HFFc6 (cell line): ENCODE measurements at places on chromosomes 6 and 20.

DNA sequence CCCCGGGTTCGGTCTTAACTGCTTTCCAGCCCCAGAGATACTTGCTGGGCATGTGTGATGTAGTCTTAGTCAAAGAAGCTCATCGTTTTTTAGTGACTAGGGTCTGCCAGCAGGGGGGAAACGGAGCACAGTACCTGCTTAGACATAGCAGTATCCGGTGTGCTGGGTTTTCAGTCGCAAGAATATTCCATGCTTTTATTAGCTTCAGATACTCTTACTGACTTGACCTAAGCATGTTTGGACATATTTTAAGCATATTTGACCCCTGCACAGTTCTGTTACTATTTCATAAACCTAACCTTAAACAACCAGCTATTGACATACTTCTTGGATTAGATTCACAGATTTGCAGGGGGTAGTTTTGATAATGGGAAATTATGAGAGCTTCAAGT lies 3.0 kb downstream of the E2F3 start:
- peak; percentile 74 for DNase-seq

DNA sequence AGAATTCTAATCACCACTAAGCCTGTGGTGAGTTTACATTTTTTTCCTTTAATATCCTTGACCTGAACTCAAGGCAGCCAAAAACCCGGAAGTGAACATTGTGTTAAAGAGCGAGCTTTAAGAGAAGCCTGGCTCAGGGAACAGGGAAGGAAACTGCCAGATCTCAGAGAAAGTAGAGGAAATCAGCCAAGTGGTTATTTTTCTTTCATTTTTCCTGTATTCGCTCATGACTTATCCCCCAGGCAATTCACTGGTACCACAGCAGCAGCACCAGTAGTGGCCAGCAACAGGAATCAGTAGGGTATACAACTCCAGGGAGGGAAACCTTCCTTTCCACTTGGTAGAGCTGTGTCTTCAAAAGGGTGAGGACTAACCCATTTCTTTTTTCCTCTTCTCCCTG lies 89.6 kb upstream of the HMGCLL1 start:
- DNase-seq: no peak

DNA sequence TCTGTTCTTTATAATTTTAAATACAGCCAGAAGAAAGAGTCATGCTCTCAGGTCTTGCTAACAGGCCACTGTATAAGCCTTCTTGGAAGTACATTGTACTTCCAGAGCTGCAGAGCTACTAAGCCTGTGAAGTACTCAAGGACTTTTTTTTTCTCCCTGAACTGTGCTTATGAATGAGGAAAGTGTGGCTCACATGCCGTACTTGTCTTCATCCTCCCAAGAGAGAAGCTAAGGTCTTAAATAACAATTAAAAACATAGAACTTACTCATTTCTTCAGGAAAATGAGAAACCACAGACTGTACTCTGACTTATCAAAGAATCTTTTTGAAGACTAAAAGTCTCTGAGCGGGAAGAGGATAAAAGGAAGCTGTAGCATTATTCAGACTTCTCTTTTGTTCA lies 218.3 kb downstream of the HTR1B start:
- no peak for DNase-seq

DNA sequence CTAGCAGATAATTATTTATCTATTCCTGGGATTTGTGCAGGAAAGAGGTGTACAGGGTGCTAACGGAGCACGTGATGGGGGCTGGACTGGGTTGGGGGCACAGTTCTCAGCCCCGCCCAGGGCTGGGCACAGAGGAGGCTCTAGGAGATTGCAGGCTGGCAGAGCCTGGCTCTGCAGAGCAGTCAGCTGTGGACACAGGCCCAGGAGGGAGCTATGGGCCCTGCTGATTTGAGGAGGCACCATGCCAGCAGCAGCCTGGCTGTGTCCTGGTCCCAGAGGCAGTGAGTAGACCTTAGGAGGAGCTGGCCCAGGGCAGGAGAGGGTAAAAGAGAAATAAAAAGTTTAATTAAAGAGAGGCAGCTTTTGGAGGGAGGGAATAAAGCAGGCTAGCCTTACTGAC lies 19.3 kb downstream of the MAFB start:
- DNase-seq: no peak

DNA sequence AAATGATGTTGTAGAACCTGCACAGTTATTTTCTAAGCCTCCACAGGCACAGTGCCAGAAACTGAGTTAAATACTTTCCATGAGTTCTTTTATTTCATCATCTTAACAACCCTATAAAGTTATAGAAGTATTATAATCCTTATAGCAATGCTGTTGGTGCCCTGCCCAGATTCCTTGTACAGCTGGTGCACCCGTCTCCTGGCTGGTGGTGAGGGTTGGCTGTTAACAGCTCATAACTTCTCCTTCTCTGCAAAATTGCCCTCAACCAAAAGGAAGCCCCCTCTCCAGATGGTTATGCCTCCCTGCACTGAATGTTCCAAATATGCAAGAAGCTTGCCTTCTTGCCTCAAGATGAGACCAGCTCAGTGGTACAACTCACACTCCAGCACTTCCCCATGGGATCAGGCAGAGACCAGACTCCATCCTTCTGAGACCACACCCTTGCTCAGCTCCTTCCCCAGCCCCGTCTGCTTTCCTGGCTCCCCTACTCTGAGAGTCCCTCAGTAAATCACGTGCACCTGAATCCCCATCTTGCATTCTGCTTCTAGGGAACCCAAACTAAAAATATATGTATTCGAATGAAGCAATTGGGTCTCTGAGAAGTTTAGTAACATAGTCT lies 304.4 kb upstream of the PLCB4 start:
- no peak for DNase-seq

DNA sequence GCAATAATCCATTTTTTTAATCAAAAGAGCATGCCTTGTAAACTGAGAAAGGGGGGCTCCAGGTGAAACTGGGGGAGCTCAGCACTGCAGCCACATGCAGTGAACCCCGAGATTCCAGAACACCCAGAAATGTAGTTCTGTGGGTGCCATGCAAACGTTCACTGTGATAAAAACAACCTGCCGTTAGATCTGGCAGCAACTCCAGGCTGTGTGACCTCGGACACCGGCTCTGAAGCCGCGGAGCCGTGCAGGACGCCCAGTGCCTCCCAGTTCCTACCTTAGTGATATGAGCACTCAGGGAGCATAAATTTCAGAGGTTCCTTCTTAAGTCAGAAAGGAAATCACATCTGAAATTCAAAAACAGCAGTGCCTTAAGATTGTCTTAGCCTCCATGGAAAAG lies 85.4 kb upstream of the THBS2 start:
- no peak for DNase-seq

- DNase-seq: peak; percentile 5
Observed at GRCh38 chr6:90466154-90466940, 120.5 kb downstream of the MAP3K7 start.

DNA sequence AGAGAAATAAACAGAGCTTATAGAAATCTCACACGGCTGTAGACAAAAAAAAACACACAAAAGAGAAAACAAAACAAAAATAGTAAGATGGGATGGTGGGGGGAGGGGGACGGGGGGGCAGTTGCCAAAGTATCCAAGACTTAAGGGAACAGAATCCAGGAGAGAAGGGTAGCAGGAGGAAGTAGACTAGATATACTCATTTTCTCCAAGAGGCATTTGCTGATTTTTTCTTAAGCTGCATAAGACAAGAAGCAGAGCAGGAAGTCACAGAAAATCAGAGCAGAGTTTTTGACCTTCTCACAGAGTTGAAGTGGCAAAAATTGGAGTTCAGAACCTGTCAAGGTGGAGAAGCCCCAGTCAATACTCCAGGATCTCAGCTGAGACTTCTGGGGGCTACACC lies 237.7 kb downstream of the HIVEP2 start:
- DNase-seq: no peak

DNA sequence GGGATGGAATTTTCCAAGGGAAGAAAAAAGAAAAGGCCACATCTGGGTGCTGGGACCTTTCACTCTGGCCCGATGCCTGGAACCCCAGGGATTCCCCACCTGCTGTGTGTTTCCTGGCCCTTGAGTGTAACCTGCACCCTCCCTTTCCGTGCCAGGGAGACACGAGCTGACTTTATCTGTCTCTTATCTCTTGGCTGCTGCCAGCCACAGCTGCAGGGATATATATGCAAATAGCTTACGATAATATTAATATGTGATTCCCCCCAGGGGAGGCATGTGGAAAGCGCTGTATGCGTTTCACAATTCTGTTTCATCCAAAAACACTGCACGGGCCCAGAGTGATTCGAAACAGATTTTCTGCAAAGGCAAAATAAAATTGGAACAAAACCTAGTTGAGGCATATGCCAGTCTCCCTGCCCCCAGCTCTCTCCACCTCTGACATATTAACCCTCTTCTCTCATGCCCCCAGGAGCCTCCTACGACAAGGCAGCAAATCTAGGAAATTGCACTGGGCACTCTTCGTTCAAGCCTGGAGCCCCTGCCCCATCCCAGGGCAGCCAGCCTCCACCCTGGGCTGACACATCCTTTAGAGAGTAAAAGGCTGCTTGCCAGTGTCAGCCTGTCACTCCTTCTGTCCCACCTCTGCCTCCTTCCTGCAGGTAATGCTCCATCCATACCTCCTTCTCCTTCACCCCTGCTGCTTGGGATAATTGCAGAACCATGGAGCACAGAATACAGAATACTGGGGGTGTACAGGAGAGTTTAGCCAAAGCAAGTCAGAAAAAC lies 1.3 kb downstream of the RIPOR3 start:
- DNase-seq: no peak

GRCh38 chr6:116246089-116246488 lies 7.8 kb downstream of the TSPYL4 start:
- peak; percentile 81 for DNase-seq

- DNase-seq: no peak
Observed at GRCh38 chr6:139330826-139331500, 39.2 kb upstream of the TXLNB start.

- DNase-seq: no peak
Observed at GRCh38 chr6:9136141-9136822, 700.9 kb upstream of the SLC35B3 start.

DNA sequence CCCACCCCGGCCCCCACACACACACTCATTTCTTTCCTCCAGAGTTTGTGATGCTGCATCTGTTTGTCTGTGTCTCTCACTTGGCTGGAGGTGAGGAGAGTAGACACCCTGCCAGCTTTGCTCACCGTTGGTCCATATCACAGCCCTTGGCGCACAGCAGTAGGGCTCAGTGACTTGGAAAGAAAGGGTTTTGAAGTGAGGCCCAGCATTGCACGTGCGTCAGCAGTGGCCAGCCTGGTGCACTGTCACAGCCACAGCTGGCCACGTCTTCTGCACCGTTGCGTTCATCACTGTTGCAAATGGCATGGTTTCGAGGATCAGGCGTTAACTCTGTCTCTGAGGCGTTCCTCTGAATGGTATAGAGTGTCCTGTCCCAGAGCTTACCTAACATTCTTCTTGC lies 3.7 kb downstream of the WFDC5 start:
- DNase-seq: no peak

DNA sequence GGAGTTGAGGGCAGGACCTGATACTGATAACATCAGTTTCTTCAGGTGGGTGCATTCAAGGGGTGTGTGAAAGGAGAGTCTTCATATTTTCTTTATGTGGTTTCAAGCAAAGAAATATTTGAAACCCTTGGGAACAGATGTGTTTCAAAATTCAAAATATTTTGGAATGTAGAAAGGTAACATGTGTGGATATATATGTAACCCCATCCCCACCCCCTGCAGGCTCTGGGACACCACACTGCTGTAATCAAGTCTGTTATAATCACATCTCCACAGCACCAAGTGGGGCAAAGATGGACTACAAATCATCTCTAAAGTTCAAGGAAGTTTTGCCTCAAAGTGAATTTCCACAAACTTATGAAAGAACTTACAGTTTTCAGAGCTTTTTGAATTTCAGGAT lies 41.1 kb downstream of the CLIC5 start:
- no peak for DNase-seq

DNA sequence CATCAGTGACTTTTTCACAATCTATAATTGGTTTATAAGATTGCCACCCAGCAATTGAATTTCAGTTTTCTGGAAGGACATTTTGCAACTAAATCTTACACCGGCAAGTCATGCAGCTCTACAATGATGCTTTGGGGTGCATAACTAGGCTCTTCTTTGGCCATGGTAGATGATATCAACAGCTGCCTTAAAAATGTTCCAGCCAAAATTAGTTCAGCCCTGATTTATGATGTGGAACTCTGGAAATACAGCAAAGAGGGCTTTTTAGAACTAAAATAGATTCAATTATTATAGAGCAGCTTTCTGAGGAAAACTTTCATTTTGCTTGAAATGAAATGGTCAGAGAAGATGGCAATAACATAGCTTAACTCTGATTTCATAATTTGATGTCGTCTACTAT lies 18.4 kb upstream of the MCM9 start:
- no peak for DNase-seq

- DNase-seq: peak; percentile 98
Observed at GRCh38 chr20:5065879-5066383, 53.8 kb downstream of the PCNA start.

DNA sequence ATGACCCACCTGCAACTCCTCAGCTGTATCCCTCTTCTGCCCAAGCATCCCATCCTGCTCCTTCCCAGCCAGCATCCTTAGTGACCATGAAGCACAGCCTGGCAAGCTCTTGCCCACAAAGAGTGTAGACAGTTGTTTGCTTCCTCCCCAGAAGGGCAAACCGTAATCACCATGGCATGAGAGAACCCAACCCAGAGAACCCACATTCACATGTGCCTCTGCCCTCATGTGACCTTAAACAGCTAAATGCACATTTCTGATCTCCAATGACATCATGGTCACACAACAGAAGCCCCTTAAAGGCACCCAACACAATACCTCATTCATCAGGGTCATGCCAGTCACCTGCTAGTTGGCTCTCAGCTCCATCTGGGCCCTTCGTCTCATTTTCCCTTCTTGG lies 162.8 kb upstream of the CDYL start:
- no peak for DNase-seq

- peak; percentile 18 for DNase-seq
Observed at GRCh38 chr20:3727401-3728021, 5.0 kb upstream of the HSPA12B start.

GRCh38 chr6:39731565-39731964 lies 6.4 kb upstream of the KIF6 start:
- no peak for DNase-seq

- DNase-seq: peak; percentile 96
Observed at GRCh38 chr6:57089687-57090457, at the start of gene ZNF451. Gene ZNF451, plus strand, starts transcription at chr6:57090188. Its CDS starts 66 bp downstream, at chr6:57090254.

DNA sequence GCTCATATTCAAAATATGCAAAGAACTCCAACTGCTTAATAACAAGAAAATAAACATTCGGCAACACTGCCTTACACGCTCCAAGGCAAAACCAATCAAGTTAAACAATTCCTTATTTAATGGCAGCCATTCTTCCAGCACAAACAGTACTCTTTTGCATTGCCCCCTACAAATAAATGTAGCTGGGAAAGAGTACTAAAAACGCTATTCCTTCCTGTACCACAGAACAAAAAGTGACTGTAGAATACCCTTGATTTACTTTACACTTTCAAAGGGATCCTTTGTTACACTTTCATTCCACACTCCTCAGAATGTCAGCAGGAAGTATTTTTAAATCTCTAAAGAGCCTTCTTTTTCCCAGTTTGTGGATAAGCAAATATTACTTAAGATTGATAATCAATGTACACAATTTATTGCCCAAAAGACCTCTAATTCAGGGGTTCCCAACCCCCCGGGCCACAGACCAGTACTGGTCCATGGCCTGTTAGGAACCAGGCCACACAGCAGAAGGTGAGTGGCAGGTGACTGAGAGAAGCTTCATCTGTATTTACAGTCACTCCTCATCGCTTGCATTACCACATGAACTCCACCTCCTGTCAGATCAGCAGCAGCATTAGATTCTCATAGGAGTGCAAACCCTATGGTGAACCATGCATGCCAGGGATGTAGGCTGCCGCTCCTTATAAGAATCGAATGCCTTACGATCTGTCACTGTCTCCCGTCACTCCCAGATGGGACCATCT lies 51.6 kb downstream of the MBOAT1 start:
- no peak for DNase-seq
